ENCODE measurements at places on chromosomes 3 and 15.

- peak; percentile 90 for DNase-seq
Measured at GRCh38 chr3:14175383-14176037, 2.9 kb downstream of the XPC start.

GRCh38 chr3:18501679-18502343, 76.7 kb upstream of the SATB1 start:
- DNase-seq: no peak

DNA sequence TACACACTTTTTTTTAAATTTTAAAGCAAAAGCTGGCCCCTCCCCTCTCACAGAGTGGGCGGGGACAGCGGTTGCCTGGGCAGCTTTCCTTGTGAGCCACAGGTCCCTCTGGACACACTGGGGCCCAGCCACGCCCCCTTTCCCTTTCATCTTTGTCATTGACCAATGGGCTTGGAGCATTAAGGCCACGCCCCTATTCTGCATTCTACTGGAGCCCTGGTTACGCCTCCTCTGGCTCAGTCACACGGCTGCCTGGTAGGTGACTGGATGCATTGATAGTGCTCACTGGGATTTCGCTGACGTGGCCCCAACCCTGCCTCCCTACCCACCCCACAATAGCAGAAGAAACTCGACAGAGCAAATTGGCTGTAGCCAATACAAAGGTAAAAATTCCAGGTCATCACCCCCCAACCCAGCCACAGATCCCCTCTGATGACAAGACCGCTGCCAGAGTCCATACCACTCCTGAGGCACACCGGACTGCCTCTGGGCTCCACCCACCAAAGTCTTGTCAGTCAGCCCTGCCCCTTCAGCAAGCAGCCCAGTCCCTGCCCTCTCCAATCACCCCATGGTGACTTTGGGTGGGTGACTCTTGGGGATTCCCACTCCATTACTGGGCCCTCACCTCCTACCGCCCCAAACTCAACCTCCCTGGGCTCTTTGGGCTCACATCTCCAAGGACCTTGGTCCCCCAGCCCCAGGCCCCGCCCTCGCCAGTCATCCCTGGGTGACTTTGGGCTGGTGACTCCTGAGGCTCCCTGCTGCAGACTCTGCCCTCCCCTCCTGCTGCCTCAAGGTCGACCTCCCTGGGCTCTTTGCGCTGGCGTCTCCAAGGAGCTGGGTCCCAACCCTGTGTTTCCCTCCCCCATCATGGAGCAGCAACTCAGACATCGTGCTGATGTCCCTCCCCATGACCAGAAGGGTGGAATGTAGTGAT, 112.2 kb upstream of the FAN1 start:
- no peak for DNase-seq

DNA sequence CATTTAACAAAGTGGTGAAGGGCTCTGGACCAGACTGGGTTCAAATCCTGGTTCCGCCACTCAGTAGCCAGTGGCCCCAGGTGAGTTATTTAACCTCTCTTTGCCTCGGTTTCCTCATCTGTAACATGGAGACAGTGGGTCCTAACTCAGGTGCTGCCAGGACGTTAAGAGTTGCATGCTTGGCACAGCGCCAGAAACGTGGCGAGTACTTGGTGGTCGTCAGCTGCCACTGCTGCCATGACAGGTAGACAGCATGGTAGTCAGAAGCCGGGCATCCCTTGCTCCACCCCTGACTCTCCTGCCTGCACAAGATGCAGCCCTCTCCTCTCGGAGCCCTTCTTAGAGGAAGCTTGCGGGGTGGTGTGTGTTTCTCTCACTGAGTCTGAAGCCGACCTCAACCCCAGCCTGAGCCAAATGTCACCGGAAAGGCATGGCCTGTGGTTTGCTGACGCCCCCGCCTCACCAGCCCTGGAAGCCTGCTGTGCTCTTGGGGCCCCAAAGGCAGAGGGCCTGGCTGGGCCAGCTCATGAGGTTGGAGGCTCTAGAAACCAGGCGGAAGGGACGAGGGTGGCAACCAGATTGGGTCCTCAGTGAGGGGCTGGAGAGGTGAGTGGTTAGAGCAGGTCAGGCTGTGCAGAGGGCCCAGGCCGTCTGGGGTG, 160.8 kb upstream of the TLE3 start:
- DNase-seq: peak; percentile 61

DNA sequence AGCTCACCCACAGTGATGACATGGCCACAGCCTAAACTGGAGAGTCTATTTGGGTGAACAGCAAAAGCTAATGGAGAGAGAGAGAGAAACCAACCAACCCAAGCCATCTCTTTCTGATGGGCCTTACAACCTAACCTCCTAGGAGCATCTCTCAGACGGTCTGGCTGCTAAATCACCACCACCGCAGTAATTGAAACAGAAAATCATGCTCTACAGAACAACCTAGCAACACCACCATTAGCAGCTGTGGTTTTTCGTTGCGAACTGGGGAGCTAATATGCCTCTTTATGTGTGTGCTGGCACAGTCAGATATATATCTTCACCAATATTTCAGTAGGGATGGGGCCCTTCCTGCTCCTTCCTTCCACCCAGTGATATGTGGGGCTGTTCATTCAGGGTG, 166.9 kb upstream of the PROK2 start:
- no peak for DNase-seq

DNA sequence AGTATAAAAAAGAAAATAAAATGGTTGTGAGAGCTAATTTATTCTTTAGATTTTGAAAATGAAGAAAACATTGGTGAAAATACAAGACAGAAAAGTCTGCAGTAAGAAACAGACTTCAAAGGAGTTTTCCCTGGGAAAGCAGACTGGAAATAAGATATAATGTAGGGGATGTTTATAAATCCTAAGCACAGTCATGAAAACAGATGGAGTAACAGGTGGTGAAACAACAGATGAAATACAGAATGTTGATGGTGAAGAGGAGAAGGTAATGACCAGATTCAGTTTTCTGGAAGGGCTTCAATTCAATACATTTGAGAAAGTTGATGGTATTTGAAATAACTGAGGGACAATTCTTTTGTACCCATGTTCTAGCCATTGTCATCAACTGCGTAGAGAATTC, 353.9 kb downstream of the CHL1 start:
- no peak for DNase-seq

GRCh38 chr3:78004571-78004970, 964.7 kb downstream of the ROBO2 start:
- no peak for DNase-seq

DNA sequence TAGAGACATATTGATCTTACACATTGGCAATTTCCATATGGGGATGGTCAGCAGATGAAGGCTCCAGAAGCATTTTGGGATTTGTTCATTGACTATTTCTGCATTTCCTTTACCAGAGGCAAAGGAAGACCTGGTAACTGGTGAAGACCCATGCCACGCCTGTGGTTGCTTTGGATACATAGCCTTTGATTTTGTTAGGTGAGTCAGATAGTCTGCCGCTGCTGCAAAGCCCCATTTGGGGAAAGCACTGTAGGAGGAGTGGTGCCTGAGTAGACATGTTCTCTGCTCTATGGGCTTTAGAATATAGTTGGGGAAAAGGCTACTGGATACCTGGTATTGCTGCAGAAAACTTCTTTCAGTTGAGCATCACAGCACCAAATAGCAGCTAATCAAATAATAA, 56.8 kb downstream of the TFG start:
- DNase-seq: no peak

DNA sequence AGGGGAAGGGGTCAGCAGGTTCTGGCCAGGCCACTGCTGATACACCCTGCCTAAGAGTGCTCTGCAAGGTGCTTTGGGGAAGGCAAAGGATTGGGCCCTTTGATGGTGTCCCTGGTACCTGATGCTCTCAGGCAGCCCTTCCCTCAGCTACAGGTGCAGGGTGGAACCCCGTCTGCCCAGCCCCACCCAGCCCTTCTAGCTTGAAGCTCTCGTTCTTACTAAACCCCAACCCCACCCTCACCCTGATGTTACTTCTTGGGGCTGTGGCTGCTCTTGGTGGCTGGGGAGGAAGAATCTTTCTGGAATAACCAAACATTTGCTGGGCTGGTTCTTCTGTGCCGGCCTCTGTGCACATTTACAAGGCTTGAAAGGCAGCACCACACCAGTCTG, 6.4 kb downstream of the GNAI2 start:
- DNase-seq: no peak

DNA sequence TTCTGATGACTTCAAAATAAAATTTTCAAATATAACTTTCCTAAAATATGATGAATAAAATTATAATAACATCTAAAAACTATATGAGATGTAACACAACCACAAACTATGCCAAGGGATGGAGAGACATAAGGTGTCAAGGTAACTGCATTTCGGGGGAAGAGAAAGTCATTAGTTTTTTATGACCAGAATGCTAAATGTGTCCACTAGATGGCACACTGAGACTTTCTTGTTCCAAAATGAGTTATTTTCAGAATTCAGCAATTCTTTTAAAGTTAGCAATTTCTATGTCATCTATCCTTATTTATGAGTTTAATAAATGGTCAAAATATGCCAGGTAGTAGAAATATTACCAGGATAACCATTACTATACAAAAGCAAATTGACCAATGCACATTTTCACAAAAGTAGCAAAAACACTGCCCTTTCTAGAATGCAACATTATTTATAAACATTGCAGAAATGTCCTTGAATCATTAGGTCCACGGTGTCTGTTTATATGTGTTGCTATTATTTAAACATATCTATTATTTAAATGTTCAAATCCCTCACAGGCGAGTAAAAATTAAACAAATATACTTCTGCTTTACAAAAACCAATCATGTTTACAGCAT, 374.2 kb downstream of the PLCL2 start:
- DNase-seq: peak; percentile 48

- DNase-seq: no peak
Measured at GRCh38 chr15:77564938-77565337, 67.8 kb downstream of the LINGO1 start.

DNA sequence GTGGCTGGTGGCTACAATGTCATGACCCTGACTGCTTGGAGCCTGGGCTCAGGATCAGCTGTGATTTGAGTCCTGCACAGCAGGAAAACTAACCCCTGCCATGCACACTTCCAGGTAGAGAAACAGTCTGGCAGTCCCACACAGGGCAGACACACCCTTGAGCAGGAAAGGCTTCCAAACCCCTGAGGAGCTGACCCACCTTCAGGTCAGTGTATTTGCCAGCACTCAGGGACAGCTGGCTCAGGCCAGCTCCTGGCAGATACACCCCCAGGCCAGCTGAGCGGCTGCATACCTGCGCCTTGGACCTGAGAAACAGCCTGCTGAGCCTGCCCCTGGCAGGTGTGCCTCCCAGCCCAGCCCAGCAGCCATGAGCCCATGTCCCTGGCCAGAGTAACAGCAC, 22.2 kb upstream of the CDAN1 start:
- DNase-seq: no peak

- no peak for DNase-seq
Measured at GRCh38 chr3:49689046-49689907, at the start of the genes MST1 and RNF123. TSS of gene MST1 (minus strand) at chr3:49689474. CDS start at chr3:49688691, 783 bp downstream. TSS of gene RNF123 (plus strand) at chr3:49689557. CDS start at chr3:49691166, 1,609 bp downstream.

GRCh38 chr3:122975163-122975923, 52.2 kb downstream of the SEMA5B start:
- peak; percentile 33 for DNase-seq

GRCh38 chr15:83846847-83847246, 192.9 kb downstream of the ADAMTSL3 start:
- no peak for DNase-seq

GRCh38 chr3:47163169-47164006, 525 bp downstream of the SETD2 start:
- DNase-seq: no peak

DNA sequence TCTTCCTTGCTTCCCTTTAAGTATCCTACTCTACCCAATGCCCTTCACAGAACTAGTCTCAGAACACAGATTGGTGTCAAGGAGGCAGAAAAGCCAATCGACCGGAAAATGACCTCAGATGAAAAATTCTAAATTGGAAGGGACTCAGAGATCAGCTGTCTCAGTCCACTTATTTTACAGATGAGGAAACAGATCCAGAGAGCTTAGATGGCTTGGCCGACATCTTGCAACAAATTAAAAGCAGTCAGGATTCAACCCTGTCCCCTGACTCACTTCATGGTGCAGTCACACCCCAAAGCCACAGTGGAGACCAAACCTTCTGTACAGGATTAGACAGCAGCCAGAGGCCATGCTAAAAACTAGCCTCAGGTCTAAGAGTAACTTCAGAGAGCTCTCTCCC, 169.3 kb upstream of the BHLHE40 start:
- no peak for DNase-seq

- peak; percentile 96 for DNase-seq
Measured at GRCh38 chr3:153373606-153374005, 211.6 kb downstream of the RAP2B start.

DNA sequence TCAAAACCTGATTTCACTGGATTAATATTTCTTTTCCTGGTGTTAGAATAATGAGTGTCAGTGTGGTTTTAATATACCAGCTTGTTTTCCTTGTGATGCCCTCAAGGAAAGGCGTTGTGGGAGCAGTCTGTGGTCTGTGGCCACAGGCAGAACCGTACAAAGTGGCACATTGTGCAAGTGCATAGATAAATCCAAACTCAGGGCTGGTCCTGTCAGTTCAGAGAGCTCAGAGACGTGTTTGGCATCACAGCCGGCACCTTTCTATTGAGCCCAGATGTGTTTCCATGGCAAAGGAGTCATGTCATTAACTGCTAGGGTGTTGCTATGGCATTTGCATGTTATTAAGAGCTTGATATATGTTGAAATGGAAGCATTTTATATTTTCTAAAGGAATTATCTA, 289.9 kb upstream of the RASGRP1 start:
- no peak for DNase-seq

GRCh38 chr15:67819636-67820035, 5.7 kb upstream of the SKOR1 start:
- no peak for DNase-seq

DNA sequence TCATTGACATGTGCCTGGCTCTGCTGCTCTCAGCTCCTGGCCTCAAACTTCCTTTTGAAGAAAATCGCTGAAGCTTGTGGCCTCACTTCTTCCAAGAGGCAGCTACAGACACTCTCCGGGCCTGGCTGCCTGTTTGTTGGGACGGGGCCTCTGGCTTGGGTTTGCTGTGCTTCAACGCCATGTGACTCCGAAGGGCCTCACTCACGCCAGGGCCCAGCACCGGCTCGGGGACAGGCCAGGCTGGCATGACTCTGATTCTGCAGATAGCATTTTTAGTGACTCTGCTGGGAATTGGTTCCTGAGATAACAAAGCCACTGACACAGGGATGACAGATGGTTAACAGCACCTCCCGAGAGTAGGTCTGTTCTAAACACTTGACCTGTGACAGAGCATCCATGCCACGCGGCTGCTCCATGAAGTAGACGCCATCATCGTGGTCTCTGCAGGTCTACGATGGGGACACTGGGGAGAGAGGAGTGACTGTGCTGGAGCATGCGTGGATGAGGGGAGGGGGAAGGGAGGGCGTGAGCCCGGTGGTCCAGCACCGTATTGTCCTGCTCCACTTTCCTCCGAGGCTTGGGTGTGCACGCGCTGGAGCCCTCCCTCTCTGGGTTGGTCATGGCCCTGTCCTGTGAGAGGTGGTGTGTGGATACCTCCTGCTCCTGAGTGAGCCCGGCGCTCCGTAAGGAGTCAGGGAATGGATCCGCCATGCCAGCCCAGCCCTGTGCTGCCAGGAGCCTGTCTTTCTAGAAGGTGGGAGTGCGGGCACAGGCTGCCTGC, 133.6 kb downstream of the TJP1 start:
- DNase-seq: no peak

Measured in AML-193 (cell line).